ENCODE measurements at places on chromosomes 4 and X. TPM values are rescaled to one million over a fixed set of nuclear protein-coding genes. Genes with fewer than 3 reads are reported as not detected.

The NKRF gene
- total RNA-seq = 11.0 TPM

The RAB9B gene
- total RNA-seq = 1.9 TPM

- no peak overlapping the region for H3K4me3 ChIP-seq
- H3K27ac ChIP-seq = no peak overlapping the region
- no peaks in the 10 kb centered on the region for H3K36me3 ChIP-seq
- DNase-seq = no peak
- peaks cover 18% of the 10 kb centered on the region for H3K27me3 ChIP-seq
Measured at GRCh38 chrX:17588303-17588702, 149.0 kb upstream of the SCML1 start.

DNA sequence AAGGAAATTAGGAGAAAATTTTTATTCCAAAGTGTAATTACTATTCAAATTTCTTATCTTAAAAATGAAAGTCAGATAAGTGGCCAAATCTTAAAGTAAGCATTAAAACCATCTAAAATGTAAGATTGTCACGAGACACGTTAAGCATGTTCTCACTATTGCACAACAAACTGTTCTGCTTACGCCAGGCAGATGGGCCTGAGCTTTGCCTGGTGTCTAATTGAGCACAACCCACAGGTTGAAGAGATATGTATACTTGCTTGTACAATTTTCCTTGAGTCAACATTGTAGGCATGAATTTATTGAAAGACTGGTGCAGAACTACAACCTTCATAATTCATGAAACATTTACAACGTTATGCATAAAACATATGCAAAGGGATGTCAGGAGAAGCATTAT is 3.9 kb downstream of the RNF128 start:
- no peaks in the 10 kb centered on the region for H3K36me3 ChIP-seq
- peaks cover 9% of the 10 kb centered on the region for H3K4me1 ChIP-seq
- H3K27ac ChIP-seq = no peak overlapping the region
- DNase-seq = no peak
- H3K27me3 ChIP-seq = peaks cover 55% of the 10 kb centered on the region

DNA sequence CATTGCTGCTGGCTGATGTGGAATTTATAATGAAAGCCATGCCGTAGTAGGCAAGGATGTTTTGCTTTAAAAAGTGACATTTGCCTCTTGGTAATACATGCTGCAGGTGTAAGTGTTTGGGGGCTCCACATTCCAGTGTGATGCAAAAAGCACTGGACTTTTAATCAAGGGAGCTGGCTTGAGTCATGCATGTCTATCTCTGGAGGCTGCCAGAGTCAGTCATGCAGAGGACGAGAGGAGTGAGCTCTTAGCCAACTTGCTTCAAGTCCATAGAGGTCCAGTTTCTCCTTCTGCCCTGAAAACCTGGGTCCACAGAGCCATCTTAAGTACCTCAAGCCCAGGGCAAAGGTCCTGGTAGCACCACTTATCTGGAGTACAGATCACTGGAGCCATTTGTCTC is 11.6 kb upstream of the CXCL13 start:
- no peak overlapping the region for H3K4me3 ChIP-seq
- no peak overlapping the region for H3K27ac ChIP-seq
- no peak for DNase-seq
- peaks cover 17% of the 10 kb centered on the region for H3K27me3 ChIP-seq

GRCh38 chrX:136395271-136395670 is 92.5 kb upstream of the BRS3 start:
- H3K4me1 ChIP-seq = no peaks in the 10 kb centered on the region
- no peaks in the 10 kb centered on the region for H3K36me3 ChIP-seq
- H3K4me3 ChIP-seq = no peak overlapping the region
- H3K27ac ChIP-seq = no peak overlapping the region

DNA sequence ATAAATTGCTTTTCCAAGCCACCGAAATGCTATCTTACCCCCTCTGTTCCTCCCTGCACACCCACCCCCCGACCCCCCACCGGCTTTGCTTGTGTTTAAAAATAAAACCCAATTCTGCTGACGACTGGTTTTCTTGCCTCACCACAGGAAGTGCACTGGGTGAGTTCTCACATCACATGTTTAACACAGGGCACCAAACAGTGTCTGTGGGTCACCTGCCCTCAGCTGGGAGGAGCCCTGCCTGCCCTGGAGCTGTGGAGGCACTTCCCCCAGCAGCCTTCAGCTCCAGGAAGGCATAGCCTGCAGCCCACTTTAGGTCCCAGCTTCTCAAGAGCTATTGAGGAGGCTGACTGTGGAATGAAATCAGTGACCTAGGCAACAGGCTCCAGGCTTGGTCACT is 8.8 kb downstream of the TMEM255A start:
- no peak overlapping the region for H3K4me3 ChIP-seq
- H3K27me3 ChIP-seq = peaks cover 19% of the 10 kb centered on the region
- DNase-seq = no peak
- no peaks in the 10 kb centered on the region for H3K36me3 ChIP-seq

DNA sequence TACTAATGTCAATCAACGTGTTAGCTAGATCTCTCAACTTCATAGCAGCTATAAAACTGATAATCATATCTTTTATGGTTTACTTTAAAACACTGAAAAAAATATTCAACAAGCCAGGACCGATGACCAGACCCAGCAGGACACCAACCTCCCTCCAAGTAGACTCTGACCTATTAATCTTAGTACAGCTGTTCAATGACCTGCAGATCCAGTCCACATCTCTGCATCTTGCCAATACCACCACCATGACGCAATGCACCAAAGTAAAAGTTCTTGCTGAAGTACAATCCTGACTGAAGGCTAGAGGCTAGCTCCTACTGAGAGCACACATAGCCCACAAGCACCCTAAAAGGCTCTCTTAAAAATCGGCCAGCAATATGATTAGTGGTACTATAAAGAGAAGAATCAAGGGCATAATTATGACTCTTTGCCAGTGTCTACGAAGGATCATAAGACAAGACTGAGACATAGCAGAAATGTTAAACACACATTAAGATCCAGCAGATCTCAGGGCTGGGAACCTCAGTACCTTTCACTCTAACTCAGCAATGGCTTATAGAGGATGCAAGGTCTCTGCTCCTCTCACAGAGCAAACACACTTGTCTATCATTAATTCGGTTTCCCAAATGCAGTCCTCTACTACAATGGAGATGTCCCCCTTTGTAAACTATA is 7.6 kb downstream of the MED14 start:
- DNase-seq = no peak
- peaks cover 13% of the 10 kb centered on the region for H3K36me3 ChIP-seq
- H3K4me3 ChIP-seq = no peak overlapping the region
- no peak overlapping the region for H3K27ac ChIP-seq

All from mesothelial cell of epicardium (in vitro differentiated cells).